ENCODE measurements at places on chromosomes 12 and 14.

GRCh38 chr12:6632026-6632983 is 3.5 kb downstream of the LPAR5 start:
- no peak for DNase-seq

DNA sequence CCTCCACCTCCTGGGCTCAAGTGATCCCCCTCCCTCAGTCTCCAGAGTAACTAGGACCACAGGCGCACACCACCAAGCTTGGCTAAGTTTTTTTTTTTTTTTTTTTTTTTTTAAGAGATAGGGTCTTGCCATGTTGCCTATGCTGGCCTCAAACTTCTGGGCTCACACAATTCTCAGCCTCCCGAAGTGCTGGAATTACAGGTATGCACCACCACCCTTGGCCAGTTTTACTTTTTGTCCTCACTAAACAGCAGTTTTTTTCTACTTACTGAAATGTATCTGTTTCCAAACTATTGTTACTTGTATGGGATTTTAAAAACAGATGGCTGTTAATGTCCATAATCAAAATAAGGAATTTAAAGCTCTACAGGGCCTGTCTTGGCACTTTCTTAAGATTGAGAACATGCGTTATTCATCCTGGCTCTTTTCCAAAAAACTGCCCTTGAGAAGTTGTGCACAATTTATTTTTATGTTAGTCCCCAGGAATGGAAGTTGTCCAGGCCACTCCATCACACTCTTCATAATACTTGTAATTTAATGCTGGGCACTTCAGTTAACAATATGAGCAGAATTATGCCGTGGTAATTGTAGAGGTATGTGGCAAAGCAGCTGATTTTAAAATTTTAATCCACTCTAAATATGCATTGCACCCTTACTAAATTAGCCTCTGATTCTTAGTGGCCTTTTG is 51.9 kb upstream of the REP15 start:
- DNase-seq: no peak

DNA sequence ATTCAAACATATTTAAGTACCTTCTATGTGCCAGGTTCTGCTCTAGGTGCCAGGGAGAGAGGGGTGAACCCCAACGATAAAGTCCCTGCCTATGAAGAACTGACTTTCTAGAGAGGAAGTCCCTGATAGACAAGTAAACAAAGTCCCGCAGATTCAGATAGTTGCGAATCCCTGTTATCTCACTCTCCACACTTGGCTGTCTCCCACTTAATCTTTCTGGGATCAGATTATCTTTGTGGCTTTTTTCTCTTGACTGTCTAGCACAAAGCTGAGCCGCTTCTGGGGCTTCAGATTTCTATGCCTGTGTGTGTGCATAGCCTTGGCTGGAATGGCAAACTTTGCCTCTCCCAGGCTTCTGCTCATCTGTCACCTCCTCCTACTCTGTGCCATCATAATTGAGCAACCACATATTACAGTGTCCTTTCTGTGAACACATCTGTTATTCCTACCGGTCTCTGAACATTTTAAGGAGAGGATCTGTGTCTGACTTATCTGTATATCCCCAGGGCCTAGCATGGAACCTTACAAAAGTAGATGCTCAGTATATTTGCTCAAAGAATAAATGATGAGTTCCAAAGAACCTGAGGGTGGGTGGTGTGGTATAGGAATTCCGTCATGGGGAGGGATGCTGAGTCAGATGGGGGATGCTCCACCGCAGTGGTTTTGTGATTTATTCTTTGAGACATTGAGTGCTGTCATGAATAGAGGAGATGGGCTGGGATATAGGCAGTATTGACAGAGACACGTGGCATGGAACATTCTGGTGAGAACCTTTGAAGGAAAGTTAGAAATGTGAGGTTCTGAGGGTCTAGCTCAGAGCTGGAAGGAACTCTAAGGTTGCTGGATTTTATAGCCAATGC is 28.5 kb downstream of the RGS6 start:
- DNase-seq: no peak

DNA sequence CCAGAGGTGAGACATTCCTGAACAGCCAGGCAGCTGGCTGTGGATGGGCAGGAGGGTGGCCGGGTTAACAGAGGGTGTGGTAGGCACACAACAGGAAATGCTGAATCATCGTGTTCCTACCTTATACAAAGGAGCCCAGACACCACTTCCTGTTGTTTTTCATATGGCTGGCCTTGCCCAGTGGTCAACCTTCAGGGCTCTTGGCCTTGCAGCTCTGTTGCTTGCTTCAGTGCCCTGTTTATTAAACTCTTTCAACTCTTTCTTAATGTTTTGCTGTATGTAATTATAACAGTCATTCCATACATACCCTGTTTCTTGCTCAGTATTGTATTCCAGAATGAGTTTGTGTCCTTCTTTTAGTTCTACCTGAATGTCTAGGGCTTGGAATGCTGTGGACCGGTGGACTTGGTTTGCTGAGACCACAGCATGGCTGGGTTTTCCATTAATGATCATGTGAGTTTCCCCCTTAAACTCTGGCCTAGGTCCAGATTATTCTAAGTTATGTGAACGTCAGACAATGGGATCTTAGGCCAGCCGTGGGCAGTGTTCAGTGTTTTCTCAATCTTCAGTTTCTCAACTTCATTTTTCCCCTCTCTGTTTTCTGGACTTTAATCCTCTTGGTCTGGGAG is 11.9 kb downstream of the CFAP54 start:
- DNase-seq: peak; percentile 6

DNA sequence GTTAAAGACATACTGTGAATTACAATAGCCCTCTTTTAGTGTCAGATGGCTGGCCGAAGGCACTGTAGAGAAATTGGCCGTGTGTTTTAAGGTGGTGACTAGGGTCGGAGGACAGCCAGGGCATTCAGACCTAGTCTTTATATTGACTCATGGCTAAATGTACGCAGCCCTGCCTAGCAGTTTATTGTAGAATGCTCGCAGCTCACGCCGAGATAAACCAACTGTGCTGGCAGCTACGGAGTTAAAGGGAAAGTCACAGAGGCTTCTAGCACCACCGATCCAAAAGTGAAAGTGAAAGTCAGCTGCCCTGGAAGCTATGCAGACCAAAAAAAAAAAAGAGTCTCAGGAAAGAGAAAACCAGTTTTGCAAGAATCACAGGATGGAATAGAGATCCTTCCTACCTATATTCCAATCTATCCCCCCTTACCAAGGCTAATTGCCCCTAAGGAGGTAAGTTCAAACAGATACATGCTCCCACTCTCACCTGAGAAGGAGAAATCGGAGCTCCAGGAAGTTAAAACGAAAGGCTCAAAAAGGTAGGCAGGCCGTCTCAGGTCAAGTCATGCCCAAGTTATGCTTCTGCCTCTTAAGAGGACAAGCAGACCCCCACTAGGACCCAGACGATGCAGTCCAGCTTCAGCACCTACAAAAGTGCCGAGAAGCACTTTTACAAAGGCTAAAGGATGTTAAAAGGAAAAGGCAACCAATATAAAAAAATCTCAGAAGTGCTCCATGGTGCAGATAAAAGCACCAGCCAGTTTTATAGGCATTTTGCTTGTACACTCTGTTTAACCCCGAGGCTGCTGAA is 24.8 kb downstream of the KLRK1 start:
- peak; percentile 87 for DNase-seq

All from NCI-H774 (cell line).